ENCODE measurements at places on chromosomes 4 and X.

DNA sequence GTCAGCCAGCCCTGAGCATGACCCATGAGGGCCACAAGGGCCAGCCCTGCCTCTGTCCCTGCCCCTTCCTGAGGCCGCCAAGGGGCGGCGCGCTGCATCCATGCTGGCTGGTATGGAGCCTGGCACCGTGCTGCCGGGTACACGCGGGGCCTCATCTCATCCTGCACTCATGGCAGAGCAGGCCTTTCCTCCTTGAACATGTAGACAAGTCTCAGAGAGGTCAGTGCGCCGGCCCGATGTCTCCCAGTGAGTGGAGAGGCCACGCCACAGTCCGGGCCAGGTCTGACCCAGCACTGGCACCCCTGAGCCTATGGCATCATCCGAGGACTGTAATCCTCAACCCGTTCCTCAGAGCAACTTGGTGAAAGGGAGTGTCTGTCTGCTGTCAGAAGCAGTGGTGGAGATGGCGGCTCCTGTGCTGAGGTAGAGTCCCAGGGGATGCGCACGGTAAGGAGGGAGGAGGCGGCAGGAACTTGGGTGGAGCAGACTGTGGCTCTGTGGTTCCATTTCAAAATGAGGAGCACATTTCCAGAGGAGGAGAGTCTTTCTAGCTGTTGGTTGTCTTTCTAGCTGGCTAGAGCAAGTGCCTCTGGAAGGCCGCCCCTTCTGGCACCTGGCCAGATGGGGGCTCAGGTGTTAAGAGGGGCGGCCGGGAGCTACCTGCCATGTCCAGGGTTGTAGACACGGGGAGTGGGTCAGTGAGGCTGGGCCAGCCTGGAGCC is 32.8 kb downstream of the TRMT44 start:
- DNase-seq, result no peak

DNA sequence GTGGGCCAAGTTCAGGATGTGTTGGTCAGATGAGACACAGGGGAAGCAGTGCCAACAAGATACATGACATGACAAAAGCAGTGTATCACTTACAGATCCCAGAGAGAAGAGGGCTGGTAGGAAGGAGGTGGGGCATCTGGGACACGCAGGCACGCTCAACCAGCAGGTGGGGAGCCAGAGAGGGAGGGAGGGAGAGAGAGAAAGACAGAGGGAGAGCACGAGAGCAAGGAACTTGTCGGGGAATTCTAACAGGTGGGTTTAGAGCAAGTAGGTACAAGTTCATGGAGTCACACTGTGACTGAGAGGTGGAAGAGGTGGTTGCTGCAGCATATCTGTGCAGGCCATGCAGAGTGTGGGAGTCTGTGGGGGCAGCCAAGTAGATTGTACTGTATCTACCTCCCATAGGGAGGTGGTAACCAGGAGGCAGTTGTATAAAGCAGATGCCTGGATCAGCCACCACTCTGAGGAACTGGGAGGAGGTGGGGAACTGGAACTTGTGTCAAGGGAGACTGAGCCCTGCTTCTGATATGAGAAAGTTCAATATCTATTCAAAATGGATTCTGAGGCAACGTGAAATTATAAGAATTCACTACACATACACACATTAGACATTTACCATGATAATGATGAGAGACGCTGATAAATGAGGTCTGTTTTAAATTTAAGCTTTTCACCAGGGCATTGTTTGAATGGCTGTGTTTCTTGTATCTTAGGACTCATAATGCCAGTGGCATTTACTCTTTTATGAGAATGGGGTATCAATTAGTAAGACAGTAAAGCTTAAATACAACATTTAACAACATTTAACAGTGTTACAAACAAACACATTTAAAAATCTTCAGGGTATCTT is 43.7 kb downstream of the BBS12 start:
- DNase-seq, result no peak

DNA sequence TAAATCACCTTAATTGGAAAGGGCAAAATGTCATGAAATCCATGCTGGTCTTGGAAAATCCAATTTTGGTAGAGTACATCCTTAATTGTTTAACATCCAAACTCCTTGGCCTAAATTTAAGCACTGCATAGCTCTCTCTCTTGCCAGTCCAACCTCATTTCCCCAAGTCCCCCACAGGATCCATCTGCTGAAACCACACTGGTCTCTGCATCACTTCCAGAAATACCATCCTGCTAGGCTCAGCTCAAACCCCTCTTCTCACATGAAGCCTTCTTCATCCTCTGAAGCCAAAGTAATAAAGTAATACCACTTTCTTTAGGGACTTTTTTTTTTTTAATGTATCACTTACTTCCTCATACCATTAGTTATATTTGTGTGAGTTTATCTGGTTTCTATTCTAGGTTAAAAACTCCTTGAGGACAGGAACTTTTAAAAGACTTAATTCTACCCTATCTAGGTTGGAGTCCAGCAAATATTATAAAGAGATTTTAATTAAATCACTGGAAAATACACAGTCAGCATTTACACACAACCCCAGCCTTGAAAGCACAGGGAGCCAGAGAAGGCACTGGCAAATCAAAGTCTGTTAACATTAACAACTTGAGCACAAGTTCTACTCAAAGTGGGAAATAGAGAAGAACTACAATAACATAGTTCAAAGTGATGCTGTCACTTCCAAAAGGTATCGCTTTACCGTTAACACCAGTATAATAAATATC is 16.7 kb upstream of the KLF3 start:
- no peak for DNase-seq

DNA sequence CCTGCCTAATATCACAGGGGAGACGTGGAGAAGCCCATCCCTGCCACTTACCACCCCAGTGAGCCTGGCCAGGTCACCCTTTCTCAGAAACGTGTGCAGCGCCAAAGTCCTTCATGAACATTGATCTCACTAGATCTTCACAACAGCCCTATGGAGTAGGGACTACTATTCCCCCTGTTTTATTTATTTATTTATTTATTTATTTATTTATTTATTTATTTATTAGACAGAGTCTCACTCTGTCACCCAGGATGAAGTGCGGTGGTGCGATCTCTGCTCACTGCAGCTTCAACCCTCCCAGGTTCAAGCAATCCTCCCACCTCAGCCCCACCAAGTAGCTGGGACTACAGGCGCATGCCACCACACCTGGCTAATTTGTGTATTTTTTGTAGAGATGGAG is 61.8 kb downstream of the PPP2R2C start:
- DNase-seq, result no peak

GRCh38 chr4:76511947-76512346 is 76.9 kb downstream of the SHROOM3 start:
- no peak for DNase-seq

DNA sequence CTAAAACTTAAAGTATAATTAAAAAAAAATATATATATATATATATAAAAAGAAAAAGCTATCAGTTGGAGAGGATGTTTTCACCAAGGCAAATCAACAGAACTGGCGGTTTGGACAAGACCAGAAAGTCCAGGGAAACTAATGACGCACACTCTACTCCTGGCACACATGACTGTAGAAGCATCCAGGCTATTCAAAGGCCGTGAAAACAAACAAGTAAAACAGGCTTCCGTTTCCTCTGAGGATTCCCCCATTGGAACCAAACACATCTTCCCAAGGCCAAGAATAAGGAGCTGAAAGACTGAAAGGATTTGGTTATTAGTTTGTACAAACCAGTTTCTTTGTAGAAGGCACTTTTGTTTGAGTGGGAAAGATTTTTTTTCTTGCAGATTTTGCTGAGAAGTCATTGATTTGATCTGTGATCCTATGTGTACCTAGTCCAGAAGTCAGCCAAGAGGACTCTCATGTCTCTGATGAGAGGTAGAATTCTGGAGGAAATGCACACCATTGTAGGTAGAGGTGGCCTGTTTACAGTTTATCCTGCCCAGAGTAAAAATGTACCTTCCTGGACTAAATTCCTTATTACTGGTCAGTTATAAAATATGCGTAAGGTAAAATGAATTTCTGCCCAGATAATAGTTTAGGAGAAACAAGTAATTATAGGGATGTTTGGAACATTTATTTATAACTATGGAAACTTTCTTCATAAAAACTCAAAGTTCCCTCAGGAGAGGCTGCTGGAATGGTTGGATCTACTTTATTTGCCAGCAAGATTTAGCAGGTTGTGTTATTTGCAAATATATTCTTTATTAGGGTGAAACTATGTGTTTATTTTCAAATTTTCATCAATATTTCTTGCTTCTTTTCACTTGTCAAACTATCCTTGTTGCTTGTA is 66.5 kb downstream of the DMP1 start:
- DNase-seq, result no peak

DNA sequence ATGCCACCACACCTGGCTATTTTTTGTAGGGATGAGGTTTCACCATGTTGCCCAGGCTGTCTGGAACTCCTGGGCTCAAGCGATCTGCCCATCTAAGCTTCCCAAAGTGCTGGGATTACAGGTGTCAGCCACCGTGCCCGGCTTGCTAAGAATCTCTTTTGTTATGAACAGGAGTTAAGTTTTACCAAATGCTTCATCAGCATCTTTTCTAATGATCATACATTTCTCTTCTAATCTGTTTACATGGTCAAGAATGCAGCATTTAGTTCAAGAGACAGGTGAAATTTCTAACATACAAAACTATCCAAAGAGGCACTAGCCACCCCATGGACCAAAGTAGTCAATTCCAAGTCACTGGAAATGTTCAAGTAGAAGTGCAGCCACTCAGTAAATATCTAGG is 52.5 kb upstream of the IQSEC2 start:
- no peak for DNase-seq

GRCh38 chrX:9903146-9903545 is 64.0 kb upstream of the CLDN34 start:
- no peak for DNase-seq

DNA sequence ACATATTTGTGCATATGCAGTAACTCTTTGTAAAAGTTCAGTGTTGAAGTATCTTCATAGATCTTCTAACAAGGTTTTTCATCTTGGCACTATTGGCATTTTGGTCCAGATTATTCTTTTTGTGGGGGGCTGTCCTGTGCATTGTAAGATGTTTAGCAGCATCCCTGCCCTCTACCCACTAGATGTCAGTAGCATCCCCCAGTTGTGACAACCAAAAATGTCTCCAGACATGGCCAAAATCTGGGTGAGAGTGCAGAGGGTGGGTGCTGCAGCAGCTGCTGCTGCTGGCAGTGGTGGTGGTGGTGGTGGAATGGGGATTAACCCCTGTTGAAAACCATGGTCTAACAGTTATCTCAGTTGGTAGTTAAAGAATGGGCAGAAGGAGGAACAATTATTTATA is 370.0 kb downstream of the GPAT3 start:
- peak; percentile 19 for DNase-seq

DNA sequence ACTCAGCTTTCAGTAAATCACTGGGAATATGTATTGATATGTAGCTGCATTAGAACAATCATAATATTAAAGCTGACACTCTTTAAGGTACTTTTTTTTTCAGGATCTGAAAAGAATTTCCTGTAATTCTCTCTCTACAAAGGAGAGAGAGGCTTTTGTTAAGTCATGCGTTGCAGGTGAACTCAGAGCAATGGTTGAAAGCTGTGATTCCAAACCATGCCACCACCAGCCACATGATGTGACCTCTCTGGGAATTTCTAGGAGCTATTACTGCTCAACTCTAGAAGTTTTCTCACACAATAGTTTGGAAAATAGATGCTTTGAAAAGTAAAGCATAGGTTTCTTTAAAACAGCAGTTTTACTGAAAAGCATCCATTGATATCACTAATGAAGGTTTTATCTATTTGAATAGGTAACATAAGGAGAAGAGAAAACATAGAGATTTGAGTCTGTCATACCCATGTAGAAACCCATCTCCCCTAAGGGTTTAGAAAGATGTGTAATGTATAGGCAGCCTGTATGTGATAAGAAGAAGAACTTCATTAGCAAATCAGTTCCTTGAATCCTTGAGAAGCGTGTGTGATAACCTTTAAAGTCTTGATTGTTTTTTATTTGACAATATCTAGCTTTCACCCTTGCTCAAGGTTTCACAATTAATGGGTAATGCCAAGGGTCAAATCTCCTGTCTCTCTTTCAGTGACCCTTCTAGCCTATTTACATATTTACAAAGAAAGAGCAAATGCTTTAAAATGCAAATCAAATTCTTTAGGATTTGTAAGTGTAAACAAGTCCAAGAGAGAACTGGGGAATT is 161.0 kb upstream of the ANKRD50 start:
- DNase-seq, result no peak

DNA sequence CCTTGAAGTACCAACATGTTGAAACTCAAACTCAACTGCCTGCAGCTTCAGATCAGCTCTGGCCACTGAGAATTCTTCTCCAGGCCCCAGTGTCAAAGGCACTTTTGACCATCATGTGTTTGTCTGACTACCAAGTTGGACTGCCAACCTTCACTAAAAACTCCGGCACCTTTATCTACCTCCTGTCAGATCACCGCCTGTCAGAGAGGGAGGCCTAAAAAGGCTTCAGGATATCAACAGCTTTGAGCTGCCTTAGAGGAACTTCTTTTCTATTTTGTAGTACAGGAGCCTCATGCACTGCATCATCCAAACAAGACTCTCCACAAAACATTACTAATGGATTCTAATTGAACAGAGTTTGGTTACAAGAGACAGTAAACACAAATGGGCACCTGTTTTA is 2.8 kb downstream of the ACSL1 start:
- DNase-seq, result no peak

DNA sequence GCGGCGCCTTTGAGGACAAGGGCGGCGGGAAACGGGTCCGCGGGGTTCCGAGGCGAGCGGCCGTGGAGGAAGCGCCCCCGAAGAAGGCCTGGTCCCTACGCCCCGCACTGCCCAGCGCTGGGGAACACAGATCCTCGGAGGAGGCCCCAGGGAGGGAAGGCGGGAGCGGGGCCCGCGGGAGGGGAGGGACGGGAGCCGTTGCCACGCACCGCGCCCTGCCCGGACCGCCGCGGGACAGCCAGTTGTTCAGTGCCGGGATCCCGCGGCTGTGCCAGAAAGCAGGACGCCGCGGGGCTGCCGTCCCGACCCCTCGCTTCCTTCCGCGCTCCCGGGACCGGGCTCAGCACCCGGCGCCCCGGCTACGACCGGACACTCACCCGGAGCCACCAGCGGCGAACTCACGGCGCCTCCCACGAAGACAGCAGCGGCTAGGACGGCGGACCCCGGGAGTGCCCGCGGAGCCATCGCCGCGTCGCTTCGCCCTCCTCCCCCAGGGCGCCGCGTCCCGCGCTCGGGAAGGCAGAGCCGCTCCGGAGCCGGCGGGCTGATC is 278 bp downstream of the RELL1 start:
- DNase-seq, result peak; percentile 32

All from ACHN (cell line).